ENCODE measurements at places on chromosomes 7 and 10.

- peaks cover 12% of the 10 kb centered on the region for H3K27me3 ChIP-seq
- H3K4me1 ChIP-seq: peaks cover 2% of the 10 kb centered on the region
- no peak for DNase-seq
Measured at GRCh38 chr10:95229724-95230627, 35.9 kb downstream of the ACSM6 start.

DNA sequence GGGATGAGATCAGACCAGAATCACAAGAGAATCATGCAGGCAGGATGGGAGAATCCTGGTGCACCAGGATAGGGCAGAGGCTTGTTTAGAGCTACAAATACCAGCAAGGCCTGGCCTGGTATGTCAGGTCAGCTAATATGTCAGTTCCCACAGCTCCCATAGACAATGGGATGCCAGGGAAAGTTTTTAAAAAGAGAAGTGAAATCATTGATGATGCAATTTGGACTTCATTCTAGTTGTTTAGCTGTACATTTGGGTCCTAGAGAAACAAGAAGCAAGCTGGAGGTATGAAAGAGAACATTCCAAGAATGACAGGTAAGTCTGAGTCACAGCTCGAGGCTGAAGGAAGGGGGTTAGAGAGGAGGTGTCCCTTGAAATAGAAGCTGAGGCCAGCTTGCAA lies 45.2 kb downstream of the GPR141 start:
- no peaks in the 10 kb centered on the region for H3K36me3 ChIP-seq
- no peak overlapping the region for H3K4me3 ChIP-seq
- peaks cover 3% of the 10 kb centered on the region for H3K4me1 ChIP-seq
- no peak for DNase-seq

- peak; percentile 1 for DNase-seq
- H3K36me3 ChIP-seq: no peaks in the 10 kb centered on the region
- no peaks in the 10 kb centered on the region for H3K27me3 ChIP-seq
- H3K4me3 ChIP-seq: no peak overlapping the region
Measured at GRCh38 chr10:80924063-80924952, 386.6 kb downstream of the SH2D4B start.

DNA sequence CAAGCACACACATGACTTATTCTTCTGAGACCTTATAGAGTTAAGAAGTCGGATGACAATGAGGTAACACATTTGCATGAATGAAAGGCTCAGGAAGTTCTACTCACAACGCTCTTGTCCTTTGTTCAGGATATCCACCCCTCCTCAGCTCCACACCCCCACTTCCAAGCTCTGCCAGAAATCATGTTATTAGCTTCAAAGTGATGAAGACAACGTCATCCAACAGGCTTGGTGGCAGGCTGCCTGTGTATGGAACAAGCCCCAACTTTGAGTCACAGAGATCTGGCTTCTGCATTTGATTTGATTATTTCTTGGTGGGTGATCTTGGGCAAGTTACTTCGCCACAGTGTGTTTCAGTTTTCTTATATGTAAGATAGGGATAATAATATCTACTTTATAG lies 12.4 kb upstream of the BMPER start:
- H3K4me1 ChIP-seq: no peaks in the 10 kb centered on the region
- no peak for DNase-seq
- peaks cover 2% of the 10 kb centered on the region for H3K27me3 ChIP-seq
- no peaks in the 10 kb centered on the region for H3K36me3 ChIP-seq

- H3K4me3 ChIP-seq: peak overlapping the region; percentile 43
- peaks cover 9% of the 10 kb centered on the region for H3K4me1 ChIP-seq
- no peak for DNase-seq
- no peaks in the 10 kb centered on the region for H3K36me3 ChIP-seq
Measured at GRCh38 chr10:75400771-75401568, 594 bp downstream of the ZNF503 start.

- H3K4me3 ChIP-seq: no peak overlapping the region
- no peaks in the 10 kb centered on the region for H3K4me1 ChIP-seq
- no peaks in the 10 kb centered on the region for H3K36me3 ChIP-seq
- H3K27ac ChIP-seq: no peak overlapping the region
Measured at GRCh38 chr7:157434231-157434630, 97.4 kb downstream of the DNAJB6 start.

DNA sequence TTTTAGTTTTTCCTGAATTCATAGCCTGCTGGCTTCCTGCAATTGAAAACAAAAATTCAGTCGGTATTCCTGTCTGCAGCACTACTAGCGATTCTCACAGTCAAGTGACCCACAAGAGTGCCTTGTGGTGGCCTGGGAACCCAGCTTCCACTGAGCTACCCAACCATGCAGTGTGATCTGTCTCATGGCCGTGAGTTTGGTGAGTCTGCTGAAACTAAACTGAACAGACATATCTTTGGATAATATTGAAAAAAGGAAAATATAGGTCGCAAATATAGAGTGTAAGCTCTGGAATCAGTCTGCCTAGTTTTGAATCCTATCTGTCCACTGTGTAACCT lies 18.1 kb downstream of the ZNF786 start:
- DNase-seq: no peak
- H3K4me1 ChIP-seq: peaks cover 10% of the 10 kb centered on the region
- H3K36me3 ChIP-seq: peaks cover 44% of the 10 kb centered on the region

- no peak overlapping the region for H3K4me3 ChIP-seq
- H3K27ac ChIP-seq: no peak overlapping the region
- DNase-seq: no peak
- H3K36me3 ChIP-seq: no peaks in the 10 kb centered on the region
- no peaks in the 10 kb centered on the region for H3K4me1 ChIP-seq
Measured at GRCh38 chr10:125692196-125692595, 9.2 kb upstream of the TEX36 start.

- no peaks in the 10 kb centered on the region for H3K36me3 ChIP-seq
- H3K4me3 ChIP-seq: no peak overlapping the region
- no peak for DNase-seq
- no peak overlapping the region for H3K27ac ChIP-seq
Measured at GRCh38 chr7:94740509-94740908, 84.6 kb upstream of the SGCE start.

DNA sequence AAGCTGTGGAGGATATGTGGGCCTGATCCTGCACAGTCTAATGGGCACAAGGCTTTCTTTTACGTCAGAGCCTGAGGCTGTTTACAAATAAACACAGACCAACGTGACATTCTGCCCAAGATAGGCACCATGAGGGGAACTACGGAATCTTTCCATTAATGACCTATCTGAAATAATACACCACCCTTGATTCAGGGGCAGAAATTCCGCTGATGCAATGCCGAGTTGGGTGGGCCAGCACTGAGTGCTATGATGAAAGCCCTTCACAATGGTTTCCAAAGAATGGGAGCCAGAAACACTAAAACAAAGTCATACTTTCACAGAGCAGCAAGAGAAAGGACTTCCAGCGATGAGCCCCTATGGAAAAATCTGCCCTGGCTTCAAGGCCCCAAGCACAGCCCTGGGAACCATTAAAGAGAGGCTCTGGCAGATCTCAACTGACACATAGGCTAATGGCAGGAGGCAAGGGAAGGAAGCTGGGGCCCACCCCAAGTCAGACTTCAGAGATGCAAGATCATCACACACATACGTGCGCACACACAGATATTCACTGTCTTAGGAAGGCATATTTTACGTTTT lies 72.2 kb upstream of the DLX6 start:
- no peak overlapping the region for H3K27ac ChIP-seq
- H3K27me3 ChIP-seq: no peaks in the 10 kb centered on the region
- no peak for DNase-seq

All from T-cell (primary cell).